Uterine smooth muscle cell (primary cell): ENCODE measurements at places on chromosomes 11 and 22. TPM values are rescaled to one million over a fixed set of nuclear protein-coding genes. Genes with fewer than 3 reads are reported as not detected.

SPON1 gene
- total RNA-seq = under 0.01 and 0.12 TPM in 2 replicates

RPS3 gene
- 1,878 and 2,289 TPM in 2 replicates for total RNA-seq

UCP3 gene
- total RNA-seq = 0.11 and 0.37 TPM in 2 replicates

MRGPRX4 gene
- total RNA-seq = not detected in 2 replicates

PACSIN3 gene
- total RNA-seq = 29.7 and 30.7 TPM in 2 replicates

NOL12 gene
- total RNA-seq = 31.1 and 42.5 TPM in 2 replicates

OR8D4 gene
- not detected in 2 replicates for total RNA-seq

KRTAP5-10 gene
- total RNA-seq = not detected in 2 replicates

OLFML1 gene
- 4.2 and 10.5 TPM in 2 replicates for total RNA-seq
